Activated naive CD8-positive, alpha-beta T cell treated with anti-CD3 and anti-CD28 coated beads, Interleukin-2, amount 50 U/mL, for 24 hours (primary cell): ENCODE measurements at places on chromosomes 6 and 20.

- no peak for DNase-seq
These were observed 3.0 kb downstream of the RIMS1 start for GRCh38 chr6:71889366-71889765.

GRCh38 chr20:33914919-33915318, 78.8 kb upstream of the RALY start:
- no peak for DNase-seq

DNA sequence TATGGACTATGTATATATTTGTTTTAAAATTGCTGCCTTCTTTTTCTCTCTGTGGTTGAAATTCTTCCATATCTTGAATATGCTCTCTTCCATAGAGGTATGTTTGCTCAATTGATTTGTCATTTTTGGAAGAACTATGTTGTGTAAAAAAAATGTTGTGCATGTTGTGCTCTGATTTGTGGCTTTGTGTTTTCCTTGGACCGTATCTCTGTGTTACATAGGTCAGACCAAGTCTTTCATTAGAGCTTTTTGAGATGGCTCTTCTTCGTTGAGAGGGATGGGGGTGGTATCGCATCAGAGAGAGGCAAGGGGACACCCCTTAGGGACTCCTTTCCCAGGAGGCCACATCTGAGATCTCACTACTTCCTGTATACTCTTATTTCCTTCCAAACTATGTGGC, 43.8 kb downstream of the TMEM244 start:
- no peak for DNase-seq

DNA sequence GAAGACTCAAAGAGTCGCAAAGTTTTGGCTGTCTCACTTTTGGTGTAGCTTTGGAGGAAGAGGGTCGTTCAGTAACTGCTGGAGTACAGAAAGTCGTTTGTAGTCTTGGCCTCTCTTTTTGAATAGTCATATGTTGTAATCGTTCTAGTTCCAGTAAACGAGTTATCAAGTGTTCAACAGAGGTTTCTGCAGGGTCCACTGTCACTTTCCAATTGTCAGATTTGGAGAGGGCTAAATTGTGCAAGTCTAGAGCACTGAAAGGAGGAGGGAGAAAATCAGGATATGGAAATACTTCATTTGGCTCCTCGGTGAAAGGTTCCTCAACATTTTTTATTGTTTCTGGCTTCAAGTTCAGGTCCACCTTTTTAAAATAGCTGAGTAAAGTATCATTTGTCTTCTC, 9.7 kb downstream of the FAM217A start:
- DNase-seq = no peak

DNA sequence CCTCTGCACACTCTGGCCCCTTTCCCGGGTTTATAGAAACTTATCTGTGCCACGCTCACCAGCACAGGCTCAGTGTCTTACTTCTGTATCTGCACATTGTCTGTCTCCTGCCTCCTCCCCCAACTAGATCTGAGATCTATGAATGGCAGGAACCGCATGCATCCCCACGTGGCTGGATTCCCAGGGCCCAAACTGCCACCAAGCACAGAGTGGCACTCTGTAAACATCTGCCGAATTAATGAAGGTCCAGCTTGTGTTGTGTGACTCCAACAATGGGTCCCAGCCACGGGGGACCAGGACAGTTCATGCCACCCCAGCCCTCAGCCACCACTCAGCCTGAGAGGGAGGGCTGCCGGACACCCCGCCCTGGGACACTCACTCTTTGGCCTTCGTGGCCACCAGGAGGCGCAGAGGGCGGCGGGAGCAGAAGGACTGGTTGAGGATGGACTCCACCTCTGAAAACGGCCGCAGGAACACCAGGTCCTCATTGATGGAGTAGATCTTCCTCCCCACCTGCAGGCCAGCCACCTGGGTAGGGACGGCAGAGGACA, 171.1 kb downstream of the PREX1 start:
- DNase-seq = no peak

DNA sequence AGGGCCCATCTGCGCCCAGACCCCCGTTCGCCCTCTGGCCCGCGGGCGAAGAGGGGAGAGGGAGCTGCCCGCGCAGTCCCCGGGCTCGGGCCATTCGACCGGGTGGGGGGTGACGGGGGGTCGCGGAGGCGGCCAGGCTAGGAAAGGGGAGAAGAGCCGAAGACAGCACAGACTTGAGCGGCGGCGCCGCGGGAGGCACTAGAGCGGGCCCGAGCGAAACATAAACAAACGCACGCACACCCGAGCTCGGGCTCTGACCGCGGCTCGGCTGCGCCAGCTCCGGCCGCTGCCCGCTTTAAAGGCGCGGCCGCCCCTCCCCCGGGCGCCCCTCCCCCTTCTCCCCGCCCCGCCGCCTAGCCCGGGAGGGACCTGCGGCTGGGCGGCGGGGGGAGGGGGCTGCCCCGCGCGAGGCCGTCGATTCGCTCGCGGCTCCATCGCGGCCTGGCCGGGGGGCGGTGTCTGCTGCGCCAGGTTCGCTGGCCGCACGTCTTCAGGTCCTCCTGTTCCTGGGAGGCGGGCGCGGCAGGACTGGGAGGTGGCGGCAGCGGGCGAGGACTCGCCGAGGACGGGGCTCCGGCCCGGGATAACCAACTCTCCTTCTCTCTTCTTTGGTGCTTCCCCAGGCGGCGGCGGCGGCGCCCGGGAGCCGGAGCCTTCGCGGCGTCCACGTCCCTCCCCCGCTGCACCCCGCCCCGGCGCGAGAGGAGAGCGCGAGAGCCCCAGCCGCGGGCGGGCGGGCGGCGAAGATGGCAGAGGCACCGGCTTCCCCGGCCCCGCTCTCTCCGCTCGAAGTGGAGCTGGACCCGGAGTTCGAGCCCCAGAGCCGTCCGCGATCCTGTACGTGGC, at the start of gene FOXO3:
TSS of gene FOXO3 (plus strand) at position 455 of the 846 bp plus-strand sequence. CDS start at position 747, 292 bp downstream.
- peak; percentile 70 for DNase-seq

DNA sequence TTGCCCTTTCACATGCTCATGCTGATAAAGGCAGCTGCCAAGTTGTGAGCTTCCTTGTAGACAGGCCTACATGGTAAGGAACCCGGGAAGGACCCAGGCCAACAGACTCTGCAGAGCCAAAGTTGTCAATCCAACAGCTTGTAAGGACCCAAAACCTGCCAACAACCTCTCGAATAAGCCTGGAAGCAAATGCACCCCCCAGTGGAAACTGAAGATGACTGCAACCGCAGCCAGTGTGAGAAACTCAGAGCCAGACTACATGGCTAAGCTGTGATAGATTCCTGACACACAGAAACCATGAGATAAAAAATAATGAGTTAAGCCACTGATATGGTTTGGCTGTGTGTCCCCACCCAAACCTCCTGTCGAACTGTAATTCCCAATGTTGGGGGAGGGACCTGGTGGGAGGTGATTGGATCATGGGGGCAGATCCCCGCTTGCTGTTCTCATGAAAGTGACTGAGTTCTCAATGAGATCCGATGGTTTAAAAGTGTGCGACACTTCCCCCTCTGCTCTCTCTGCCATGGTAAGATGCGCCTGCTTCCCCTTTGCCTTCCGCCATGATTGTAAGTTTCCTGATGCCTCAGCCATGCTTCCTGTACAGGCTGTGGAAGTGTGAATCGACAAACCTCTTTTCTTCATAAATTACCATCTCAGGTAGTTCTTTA, 18.8 kb upstream of the CLPSL2 start:
- DNase-seq = no peak

GRCh38 chr6:20879121-20879520, 344.9 kb downstream of the CDKAL1 start:
- DNase-seq = no peak

- DNase-seq = no peak
These were observed 52.7 kb downstream of the CDH26 start for GRCh38 chr20:60010689-60011458.

DNA sequence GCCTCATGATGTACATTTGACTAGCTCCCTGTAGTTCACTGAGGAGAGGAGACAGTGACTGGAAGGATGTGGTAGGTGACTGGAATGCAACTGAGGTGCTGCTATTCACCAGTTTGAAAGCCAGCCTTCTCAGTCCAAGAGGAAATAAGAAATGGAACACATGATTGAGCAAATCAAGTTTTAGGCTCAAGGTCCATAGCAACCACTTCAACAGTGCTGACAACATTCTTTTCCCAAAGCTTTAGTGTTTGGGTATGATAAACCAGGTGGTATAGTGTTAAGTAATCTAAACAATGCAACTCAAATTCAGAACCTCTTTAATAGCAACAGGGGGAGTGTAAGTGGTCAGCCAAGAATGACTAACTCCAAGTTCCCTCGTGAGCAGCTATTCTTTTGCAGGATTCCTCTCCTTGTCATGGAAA, 9.2 kb downstream of the ZHX3 start:
- no peak for DNase-seq

GRCh38 chr20:59811681-59812171, 121.7 kb downstream of the SYCP2 start:
- DNase-seq = no peak

- DNase-seq = no peak
These were observed 24.6 kb downstream of the GMEB2 start for GRCh38 chr20:63602321-63602720.

GRCh38 chr6:133097208-133097607, 143.9 kb upstream of the EYA4 start:
- DNase-seq = no peak

- no peak for DNase-seq
These were observed 46.9 kb downstream of the MAP3K4 start for GRCh38 chr6:161038229-161039031.

DNA sequence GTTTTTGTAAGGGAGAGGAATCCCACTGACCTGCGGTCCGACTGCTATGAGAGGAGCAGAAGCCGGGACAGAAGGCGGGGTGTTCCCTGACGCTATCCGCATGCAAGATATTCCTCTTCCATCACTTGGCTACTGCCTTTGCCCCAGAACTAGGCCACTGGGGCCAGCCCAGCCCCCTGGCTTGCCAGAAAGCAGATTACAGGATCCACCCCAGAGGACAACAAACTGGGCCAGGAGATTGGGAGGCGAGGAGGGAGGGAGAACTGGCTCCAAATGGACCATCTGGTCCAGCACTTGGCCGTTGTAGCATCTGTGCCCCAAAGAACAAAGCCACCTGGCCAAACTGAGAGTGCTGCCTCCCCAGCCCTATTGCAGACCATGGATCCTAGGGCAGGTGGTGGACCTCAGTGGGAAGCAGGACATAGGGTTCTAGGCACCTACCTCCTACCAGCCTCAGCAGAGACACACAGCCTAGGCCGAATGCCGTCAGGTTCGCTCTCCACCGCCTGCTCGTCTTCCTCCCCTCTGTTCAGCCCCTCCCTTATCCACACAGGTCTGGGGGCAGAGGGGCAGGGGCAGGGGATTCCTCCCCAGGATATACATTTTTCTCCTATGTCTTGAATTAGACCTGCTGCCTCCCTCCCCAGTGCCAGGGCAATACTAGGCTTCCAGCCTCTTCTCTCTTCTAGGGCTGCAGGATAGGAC, 4.0 kb downstream of the MDGA1 start:
- no peak for DNase-seq

- no peak for DNase-seq
These were observed 65.7 kb downstream of the ZMYND8 start for GRCh38 chr20:47290666-47291430.

GRCh38 chr20:57325632-57326356, 3.8 kb upstream of the SPO11 start:
- DNase-seq = no peak

GRCh38 chr20:19952392-19952791, 64.8 kb upstream of the NAA20 start:
- no peak for DNase-seq

DNA sequence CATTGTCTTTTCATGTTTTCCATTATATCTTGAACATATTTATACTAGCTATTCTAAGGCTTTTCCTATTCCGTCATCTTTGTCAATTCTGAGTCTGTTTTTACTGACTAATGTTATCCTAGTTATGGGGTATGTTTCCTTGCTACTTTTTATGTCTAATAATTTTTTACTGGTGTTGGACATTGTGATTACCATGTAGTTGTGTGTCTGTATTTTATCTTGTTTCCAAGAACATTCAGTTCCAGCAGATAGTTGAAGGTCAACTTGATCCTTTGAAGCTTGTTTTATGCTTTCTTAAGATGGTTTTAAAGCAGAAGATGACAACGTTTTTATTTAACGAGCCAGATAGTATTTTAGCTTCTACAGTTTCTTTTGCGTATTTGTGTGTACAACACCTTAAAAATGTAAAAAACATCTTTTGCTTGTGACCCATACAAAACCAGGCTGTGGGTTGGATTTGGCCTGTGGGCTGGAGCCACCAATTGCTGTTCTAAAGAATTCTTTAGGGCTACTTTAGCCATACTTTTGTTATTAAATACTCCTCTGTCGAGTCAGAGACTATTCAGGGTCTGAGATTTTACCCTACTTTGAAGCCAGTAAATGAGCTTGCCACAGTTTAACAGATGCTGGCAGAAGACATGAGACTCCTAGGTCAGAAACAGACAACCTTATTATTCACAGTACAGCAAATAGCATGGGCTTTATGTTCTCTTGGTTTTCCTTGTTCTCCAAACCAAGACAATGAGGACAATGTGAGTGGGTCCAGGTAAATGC, 38.7 kb upstream of the REV3L start:
- no peak for DNase-seq

GRCh38 chr6:144149558-144149893, 791 bp upstream of the STX11 start:
- DNase-seq = no peak

GRCh38 chr6:66499851-66500250, 792.8 kb upstream of the EYS start:
- no peak for DNase-seq

DNA sequence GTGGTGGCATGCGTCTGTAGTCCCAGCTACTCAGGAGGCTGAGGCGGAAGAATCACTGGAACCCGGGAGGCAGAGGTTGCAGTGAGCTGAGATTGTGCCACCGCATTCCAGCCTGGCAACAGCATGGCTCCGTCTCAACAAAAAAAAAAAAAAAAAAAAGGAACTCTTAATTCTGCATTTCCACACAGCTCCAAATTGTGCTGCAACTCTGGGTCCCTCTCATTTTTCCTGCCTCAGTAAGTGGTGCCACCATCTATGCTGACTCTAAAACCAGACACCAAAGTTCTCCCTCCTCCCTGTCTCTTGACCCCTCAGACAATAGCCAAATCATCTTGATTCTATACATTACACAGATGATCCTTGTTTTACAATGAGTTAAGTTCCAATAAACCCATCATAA, 133.9 kb downstream of the BTBD9 start:
- no peak for DNase-seq

DNA sequence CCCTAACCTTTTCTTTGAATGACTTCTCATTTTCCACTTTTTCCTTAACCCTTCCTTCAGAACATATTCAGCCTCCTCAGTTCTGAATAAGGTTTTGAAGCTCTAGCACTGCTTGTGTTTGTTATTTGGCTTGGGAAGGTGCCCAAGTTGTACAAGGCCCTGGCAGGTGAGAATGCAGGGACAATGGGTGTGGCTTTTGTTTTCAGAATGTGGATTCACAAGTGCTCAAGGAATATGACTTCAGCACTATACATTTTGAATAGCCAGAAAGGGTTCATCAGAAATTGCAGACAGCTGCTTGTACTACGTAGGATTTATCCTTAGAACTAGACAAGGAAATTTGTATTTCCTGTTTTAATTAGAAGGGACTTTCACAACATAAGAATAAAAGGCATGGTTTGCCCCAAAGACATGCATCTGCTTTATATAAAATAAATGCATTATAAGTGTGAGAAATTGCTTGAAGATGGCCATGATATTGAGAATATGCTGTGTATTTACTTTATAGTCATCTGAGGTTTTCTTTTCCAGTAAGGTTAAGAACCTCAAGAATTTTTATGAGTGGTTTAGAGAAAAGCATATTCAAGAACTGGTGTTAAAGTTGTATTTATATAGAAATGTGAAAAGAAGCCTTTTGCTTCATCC, 29.3 kb upstream of the PRDM1 start:
- DNase-seq = no peak
